ENCODE measurements at places on chromosomes 4 and X. TPM values are rescaled to one million over a fixed set of nuclear protein-coding genes. Genes with fewer than 3 reads are reported as not detected.

AFP gene
- not detected for total RNA-seq

ANKRD50 gene
- 9.8 TPM for total RNA-seq

DNA sequence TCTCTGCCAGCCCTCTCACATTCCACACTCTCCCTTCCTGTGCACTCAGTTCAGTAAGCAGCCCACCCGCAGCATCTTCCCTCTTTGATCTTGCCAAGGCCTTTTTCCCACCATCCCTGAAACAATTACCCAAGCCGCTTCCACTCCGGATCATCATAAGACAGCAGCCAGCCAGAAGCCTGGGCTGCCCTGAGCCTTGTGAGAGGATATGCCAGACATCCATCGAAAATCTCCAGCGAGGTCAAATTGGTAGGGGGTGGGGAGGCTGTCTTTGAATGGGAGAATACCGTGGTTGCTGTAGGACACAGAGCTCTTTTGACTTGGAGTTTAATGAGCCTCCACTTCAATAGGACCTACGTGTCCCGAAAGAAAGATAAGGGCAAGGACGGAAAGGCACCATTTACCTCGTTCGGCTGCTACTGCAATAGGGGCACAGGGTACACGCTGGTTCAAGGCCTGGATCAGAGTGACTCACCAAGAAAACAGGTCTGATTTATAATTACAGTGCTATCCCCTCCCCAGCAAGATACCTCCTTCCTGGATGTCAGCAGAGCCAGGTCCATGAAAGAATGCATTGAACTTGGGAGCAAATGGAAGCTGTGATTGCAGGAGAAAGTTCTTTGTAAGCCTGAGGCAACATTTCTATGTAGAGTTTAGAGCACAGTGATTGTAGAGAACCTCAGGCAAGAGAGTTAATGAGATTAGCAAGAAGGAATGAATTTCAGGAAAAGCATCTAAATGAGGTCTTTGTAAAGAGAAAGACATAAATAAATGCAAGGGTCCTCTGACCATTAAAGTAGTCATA, 39.5 kb downstream of the AMOT start:
- no peak for DNase-seq

DNA sequence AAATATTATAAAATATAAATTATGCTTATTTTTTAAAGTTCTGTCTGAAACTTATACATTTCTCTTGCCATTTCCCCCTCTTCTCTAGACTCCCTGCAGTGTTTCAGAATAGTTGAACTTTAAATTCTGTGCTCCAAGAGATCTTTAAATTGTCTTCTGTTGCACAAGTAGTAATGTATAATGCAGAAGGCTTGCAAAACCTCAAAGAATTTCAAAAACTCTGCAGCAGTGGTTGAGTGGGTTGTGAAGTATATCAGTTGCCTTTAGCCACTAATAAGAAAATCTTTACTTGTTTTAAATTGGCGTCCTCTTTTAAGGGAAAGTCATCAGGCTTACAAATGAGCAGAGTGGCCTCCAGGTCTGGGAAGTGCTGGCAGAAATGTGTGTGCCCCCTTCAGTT, 1153.3 kb upstream of the PABPC4L start:
- no peak for DNase-seq

GRCh38 chr4:114752391-114753165, 154.0 kb downstream of the UGT8 start:
- no peak for DNase-seq

Measured in Peyer's patch (tissue), 4 donors.